ENCODE measurements at places on chromosomes 3 and 15. TPM values are rescaled to one million over a fixed set of nuclear protein-coding genes. Genes with fewer than 3 reads are reported as not detected.

Gene LTK
- not detected for total RNA-seq

Gene ROPN1
- not detected for total RNA-seq

Gene TM4SF18
- 150 TPM for total RNA-seq

Gene BNC1
- 2.2 TPM for total RNA-seq

Gene ADGRG7
- total RNA-seq, result not detected

Gene ATG3
- 60.1 TPM for total RNA-seq

Gene FOXL2NB
- not detected for total RNA-seq

Gene SPATA12
- total RNA-seq, result not detected

Gene PRTG
- 0.40 TPM for total RNA-seq

Gene GASK1A
- not detected for total RNA-seq

Gene GPR149
- total RNA-seq, result not detected

Gene PCSK6
- 20.0 TPM for total RNA-seq

Gene VPS33B
- total RNA-seq, result 8.7 TPM

Gene PPP2R3A
- 5.2 TPM for total RNA-seq

Gene BBX
- total RNA-seq, result 28.6 TPM

Gene ACP3
- not detected for total RNA-seq

Gene ASB14
- not detected for total RNA-seq

Gene RGMA
- total RNA-seq, result 0.20 TPM

Gene CYP8B1
- not detected for total RNA-seq

Gene RAP2B
- 16.1 TPM for total RNA-seq

Gene DOCK3
- total RNA-seq, result not detected

Gene RARRES1
- total RNA-seq, result 2.4 TPM

Gene CPN2
- not detected for total RNA-seq
